ENCODE measurements at places on chromosomes 16 and 17. TPM values are rescaled to one million over a fixed set of nuclear protein-coding genes. Genes with fewer than 3 reads are reported as not detected.

The WWP2 gene
- 43.3 TPM for total RNA-seq

The PRSS36 gene
- total RNA-seq = 0.26 TPM

The NKD1 gene
- total RNA-seq = 1.8 TPM

The SP6 gene
- 0.07 TPM for total RNA-seq

The IL17C gene
- not detected for total RNA-seq

DNA sequence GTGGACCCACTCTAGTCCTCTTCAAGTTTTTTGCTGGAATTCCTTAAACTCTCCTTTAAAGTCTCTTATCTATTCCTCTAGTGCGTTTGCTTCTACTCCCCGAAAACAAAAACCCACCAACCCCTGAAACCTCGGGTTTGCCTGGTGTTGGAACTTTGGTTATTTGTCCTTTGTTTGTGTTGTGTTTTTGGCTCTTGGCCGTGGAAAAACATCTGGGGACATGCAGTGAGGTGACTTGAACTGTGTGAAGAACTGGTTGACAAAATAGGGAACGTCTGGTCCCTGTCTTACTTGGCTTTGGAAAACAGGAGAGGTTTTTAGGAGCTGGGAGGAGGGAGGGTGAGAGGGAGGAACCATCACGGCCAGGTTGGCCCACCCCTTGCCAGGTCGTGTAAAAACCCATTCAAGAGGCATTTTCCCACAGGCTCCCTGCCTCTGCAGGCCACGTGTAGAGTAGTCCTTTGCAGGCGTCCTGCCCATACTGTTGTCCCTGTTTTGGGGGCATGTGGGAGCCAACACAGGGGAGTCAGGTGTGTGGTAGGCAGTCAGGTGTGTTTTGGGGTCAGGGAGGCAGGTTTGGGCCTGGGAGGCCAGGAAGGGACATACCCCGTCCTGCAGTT lies 169.3 kb downstream of the RAB11FIP4 start:
- peaks cover 16% of the 10 kb centered on the region for H3K4me1 ChIP-seq
- peak overlapping the region; percentile 1 for H3K4me3 ChIP-seq
- H3K27me3 ChIP-seq = peaks cover 5% of the 10 kb centered on the region
- H3K27ac ChIP-seq = peak overlapping the region; percentile 5
- no peaks in the 10 kb centered on the region for H3K36me3 ChIP-seq

DNA sequence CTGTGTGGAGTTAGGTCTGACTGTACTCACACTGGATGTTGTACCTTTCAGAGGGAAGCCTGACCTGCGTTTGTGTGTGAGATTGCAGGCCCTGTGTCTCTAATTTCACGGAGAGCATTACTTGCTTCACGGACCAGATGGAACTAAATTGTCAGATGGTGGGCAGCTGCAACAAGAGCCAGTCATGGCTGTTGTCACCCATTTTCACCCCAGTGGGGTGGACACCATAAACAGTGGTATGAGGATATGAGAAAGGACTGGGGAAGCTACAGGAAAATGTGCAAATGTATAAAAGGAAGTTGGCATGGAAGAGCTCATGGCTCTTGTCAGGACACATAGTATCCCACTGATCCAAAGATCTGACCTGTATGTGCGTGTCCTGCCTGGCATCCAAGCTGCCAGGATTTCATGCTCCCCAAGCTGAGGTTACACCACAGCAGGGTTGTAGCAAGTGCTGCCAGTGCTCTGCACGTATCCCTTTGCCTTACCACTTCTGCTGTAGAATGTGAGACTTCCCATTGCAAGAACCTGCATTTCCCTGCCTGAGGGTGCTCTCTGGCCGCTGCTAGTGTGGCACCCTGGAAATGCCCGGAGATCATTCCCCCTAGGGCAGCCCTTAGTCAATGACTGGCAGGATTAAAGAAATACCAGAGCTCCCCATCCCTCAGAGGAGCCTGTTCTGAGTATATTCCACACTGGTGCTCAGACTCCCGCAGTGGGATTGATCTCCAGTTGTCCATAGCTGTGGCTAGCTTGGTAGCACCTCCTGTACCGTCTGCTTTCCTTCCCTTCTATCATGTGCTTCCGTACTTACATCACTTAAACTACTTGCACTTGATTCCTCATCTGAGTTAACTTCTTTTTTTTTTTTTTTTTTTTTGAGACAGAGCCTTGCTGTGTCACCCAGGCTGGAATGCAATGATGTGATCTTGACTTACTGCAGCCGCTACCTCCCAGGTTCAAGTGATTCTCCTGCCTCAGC lies 70.4 kb upstream of the TANC2 start:
- H3K4me3 ChIP-seq = no peak overlapping the region
- H3K36me3 ChIP-seq = no peaks in the 10 kb centered on the region
- H3K27ac ChIP-seq = no peak overlapping the region
- DNase-seq = no peak

GRCh38 chr16:49282690-49283375 lies 1.2 kb upstream of the CBLN1 start:
- H3K27me3 ChIP-seq = peaks cover 56% of the 10 kb centered on the region
- peak overlapping the region; percentile 56 for H3K4me3 ChIP-seq
- H3K4me1 ChIP-seq = peaks cover 8% of the 10 kb centered on the region
- DNase-seq = no peak
- H3K36me3 ChIP-seq = no peaks in the 10 kb centered on the region
- H3K27ac ChIP-seq = no peak overlapping the region

DNA sequence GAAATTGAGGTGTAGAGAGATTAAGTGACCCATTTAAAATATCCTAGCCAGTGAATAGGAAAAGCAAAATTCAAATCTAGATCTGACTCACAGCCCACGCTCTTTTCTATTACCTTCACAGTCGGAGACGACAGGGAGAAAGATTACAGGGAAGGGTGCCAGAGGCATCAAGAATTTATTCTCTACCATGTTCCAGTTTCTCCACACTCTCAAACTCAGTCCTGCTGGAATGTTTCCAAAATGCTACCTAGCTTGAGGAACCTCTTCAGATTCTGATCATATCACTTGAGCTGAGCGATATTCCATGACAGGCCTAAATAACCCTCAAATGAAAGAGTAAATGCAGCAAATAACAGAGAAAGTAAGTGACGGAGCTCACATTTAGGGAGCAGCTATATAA lies 5.4 kb upstream of the PSMD7 start:
- H3K27ac ChIP-seq = no peak overlapping the region
- no peaks in the 10 kb centered on the region for H3K27me3 ChIP-seq
- no peak for DNase-seq
- H3K4me3 ChIP-seq = no peak overlapping the region

DNA sequence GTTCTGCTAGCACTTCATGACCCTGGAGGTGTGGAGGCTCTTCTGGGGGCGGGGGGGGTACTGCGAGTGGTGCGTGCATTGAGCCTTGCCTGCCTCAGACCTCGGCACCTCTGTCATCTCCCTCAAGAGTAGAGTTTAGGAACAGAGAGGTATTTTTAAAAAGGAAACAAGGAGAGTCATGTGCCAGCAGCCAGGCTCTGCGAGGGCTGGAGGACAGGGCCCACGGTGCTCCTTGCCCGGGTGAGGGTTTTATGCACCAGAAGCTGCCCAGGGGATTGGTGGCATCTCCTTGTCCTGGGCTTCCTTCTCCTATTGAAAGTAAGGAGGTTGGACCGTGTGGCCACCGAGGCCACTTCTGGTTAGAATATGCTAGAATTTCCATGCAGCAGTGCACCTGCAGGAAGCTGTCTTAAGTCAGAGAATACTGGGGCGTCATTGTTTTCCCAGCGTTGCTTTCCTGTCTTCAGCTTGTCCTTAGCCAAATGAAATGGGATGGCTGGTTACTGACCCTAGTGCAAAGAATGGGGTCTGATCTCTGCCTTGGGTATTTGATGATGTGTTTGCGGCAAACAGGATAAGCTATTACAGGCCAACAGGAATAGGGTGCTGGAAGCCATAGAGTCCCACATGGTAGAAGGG lies 3.2 kb downstream of the CBX2 start:
- H3K27ac ChIP-seq = no peak overlapping the region
- no peaks in the 10 kb centered on the region for H3K36me3 ChIP-seq
- DNase-seq = no peak
- H3K4me3 ChIP-seq = no peak overlapping the region

- DNase-seq = no peak
- peaks cover 41% of the 10 kb centered on the region for H3K27me3 ChIP-seq
- H3K4me1 ChIP-seq = no peaks in the 10 kb centered on the region
- H3K27ac ChIP-seq = no peak overlapping the region
- no peaks in the 10 kb centered on the region for H3K36me3 ChIP-seq
Observed at GRCh38 chr16:82621781-82622180, 5.0 kb upstream of the CDH13 start.

DNA sequence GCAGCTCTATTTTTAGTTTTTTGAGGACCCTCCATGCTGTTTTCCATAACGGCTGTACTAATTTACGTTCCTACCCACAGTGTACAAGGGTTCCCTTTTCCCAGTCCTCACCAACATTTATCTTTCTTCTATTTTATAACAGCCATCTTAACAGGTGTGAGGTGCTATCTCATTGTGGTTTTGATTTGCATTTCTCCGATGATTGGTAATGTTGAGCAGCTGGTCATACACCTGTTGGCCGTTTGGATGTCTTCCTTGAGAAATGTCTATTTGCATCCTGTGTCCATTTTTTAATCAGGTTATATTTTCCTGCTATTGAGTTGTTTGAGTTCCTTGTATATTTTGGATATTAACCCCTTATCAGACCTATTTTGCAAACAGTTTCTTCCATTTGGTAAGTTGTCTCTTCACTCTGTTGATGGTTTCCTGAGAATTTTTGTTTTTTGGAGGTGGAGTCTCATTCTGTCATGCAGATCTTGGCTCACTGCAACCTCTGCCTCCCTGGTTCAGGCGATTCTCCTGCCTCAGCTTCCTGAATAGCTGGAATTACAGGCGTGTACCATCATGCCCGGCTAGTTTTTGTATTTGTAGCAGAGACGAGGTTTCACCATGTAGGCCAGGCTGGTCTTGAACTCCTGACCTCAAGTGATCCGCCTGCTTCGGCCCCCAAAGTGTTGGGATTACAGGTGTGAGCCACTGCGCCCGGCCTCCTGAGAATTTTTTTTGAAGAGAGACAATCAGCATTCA lies 279.6 kb downstream of the SNX29 start:
- H3K27me3 ChIP-seq = no peaks in the 10 kb centered on the region
- no peak overlapping the region for H3K27ac ChIP-seq
- H3K36me3 ChIP-seq = no peaks in the 10 kb centered on the region
- DNase-seq = no peak

DNA sequence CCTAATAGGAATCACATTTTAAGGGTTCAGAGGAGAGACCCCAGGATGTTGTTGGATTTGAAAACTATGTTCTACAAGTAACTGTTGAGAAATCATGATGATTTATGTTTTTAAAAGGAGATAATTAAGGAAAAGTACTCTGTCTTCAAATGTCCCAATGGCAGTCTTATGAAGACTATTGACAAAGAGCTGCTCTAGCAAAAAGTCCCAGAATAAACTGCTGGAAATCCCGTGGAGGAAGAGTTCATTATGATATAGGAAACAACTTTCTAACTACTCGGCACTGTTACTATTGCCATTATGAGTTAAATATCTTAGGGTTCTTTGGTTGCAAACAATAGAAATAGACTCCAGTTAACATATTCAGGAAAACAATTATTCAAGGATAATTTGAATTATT lies 65.6 kb upstream of the GAS7 start:
- H3K27me3 ChIP-seq = no peaks in the 10 kb centered on the region
- H3K4me1 ChIP-seq = no peaks in the 10 kb centered on the region
- no peak overlapping the region for H3K4me3 ChIP-seq
- no peak overlapping the region for H3K27ac ChIP-seq

DNA sequence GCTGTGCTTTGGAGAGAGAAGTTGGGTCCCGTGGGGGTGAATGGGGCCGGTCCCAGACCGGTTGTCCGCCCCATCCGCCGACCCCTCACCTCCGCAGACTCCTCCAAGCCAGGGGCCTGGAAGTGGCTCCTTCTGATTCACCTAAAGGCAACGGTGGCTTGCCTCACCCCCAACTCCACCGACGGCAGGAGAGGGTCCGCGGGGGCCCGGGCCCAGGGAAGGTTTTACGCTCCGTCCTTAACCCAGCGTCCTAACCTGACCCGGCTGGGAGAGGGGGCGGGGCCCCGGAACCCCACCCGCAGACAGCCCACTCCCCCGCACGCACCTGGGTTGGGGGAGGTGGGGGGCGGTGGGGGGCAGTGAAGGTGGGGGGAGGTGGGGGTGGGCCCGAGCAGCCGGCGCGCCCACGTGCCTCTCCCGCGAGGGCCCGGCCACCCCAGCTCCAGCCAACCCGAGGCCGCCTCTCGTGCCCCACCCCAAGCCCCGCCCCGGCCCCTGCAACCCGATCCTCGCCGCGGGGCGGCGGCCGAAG lies 12.7 kb upstream of the CD300A start:
- DNase-seq = peak; percentile 88
- H3K4me1 ChIP-seq = peaks cover 6% of the 10 kb centered on the region
- no peak overlapping the region for H3K27ac ChIP-seq
- H3K4me3 ChIP-seq = no peak overlapping the region

DNA sequence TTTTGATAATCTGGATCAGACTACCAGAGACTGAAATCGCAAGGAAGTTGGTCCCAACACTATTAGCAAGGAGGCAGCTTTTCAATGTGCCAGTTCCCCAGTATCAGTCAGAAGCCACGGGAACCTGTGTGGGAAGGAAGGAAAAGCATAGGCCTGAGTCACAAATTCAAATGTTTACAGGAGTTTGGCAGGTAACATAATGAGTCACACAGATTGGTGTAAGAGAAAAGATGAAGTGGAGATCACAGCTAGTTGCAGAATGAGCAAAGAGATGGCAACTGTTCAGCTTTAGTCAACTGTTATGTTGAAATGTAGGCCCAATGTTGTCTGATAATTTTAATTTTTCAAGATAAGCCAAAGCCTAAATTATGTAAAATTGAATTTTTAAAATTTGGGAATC lies 28.1 kb upstream of the ITGA2B start:
- peak overlapping the region; percentile 89 for H3K27ac ChIP-seq
- H3K27me3 ChIP-seq = no peaks in the 10 kb centered on the region
- H3K4me1 ChIP-seq = peaks cover 19% of the 10 kb centered on the region
- DNase-seq = peak; percentile 43
- H3K4me3 ChIP-seq = no peak overlapping the region

GRCh38 chr16:68041783-68042182 lies 18.7 kb downstream of the DUS2 start:
- no peaks in the 10 kb centered on the region for H3K27me3 ChIP-seq
- DNase-seq = no peak
- no peak overlapping the region for H3K4me3 ChIP-seq

- H3K36me3 ChIP-seq = peaks cover 36% of the 10 kb centered on the region
- H3K4me3 ChIP-seq = no peak overlapping the region
- no peak for DNase-seq
- peak overlapping the region; percentile 74 for H3K27ac ChIP-seq
Observed at GRCh38 chr17:77478899-77479298, 338.1 kb downstream of the SEC14L1 start.

GRCh38 chr16:12268606-12269005 lies 292.1 kb downstream of the SNX29 start:
- H3K4me3 ChIP-seq = no peak overlapping the region
- no peaks in the 10 kb centered on the region for H3K4me1 ChIP-seq
- no peaks in the 10 kb centered on the region for H3K36me3 ChIP-seq
